ENCODE measurements at places on chromosomes 6 and 20. TPM values are rescaled to one million over a fixed set of nuclear protein-coding genes. Genes with fewer than 3 reads are reported as not detected.

The FAM184A gene
- total RNA-seq = 4.1 TPM

DNA sequence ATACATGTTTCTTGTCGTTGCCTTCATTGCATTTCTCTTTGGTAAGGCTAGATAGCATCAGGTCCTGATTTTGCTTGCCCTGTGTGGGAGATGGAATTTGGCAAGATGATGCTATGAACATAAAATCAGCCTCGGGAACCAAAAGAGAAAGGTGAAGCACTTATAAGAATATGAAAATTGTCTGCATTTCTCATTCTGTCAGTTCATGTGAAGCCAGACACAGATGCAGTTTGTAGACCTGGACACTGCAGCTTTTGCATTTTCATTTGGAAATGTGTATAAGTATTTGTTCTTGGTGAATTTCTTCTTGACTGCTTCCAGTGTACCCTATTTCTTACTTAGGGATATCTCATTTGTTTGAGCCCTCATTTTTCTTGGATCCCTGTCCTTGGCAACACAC is 1.3 kb downstream of the YWHAB start:
- H3K4me1 ChIP-seq = peaks cover 44% of the 10 kb centered on the region
- H3K36me3 ChIP-seq = no peaks in the 10 kb centered on the region
- no peak for DNase-seq
- no peaks in the 10 kb centered on the region for H3K27me3 ChIP-seq
- H3K4me3 ChIP-seq = peak overlapping the region; percentile 91

DNA sequence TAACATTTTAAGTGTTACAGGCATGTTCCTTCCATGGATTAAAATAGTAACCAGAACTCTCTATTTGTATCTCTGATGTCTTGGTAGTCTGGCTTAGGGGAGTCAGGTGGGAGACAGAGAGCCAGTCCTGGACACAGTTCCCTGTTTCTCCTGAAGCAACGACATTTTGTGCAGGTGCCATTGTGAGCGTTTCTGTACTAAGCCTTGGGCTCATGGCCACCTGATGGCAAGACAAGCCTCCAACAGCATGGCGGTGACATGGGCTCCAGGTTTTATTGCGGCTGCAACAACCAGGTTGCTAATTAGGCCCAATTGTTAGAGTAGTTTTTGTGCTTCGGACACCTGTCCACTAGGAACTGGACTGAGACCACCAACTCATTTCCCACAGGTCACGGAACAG is 105.3 kb downstream of the PRDM13 start:
- no peaks in the 10 kb centered on the region for H3K4me1 ChIP-seq
- peaks cover 6% of the 10 kb centered on the region for H3K27me3 ChIP-seq
- H3K27ac ChIP-seq = no peak overlapping the region
- no peak for DNase-seq
- no peak overlapping the region for H3K4me3 ChIP-seq

The C6orf52 gene
- total RNA-seq = 3.8 TPM

The RBL1 gene
- total RNA-seq = 13.6 TPM

The MUC21 gene
- total RNA-seq = not detected

DNA sequence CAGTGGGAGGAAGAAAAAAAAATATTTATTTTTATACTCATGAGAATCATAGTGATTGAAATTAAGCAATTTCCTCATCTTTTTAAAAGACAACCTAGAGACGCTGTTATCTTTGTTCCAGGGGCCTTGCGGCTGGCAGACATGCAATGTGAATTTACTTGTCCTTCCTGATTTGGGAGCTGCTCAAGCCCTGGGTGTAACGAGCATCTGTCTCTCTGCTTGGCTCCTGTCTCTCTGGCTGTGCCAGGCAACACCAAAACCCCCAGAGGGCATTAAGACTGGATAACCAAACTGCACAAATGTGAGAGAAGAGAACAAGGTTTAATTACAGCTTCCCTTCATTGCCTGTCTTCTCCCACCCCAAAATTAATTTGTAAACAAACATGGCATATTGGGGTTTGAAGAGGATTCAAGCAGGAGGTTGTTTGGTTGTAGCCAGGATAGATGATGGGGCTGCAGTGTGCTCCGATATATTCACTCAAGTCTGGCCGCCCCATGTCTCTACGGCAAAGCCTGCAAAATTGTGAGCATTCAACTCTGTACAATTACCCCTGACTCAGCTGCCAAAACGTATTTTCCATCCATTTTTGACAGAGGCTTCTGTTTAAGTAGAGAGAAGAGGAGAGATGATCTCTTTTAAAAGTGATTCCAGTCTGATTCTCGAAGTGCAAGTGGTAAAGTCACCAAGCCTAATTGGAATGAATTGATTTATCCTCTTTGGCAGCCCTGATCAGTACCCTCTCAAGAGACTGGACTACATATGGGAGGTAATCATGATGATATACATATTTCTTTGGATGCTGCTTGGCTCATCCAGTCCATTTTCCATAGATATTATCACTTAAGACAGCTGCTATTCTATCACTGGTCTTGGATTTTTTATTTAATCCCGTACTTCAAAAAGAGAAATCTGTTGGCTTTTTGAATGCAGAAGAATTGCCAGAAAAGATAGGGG is 170.2 kb downstream of the SLC24A3 start:
- no peak for DNase-seq
- no peak overlapping the region for H3K4me3 ChIP-seq
- no peak overlapping the region for H3K27ac ChIP-seq
- H3K27me3 ChIP-seq = no peaks in the 10 kb centered on the region

GRCh38 chr6:166470863-166471410 is 88.2 kb upstream of the MPC1 start:
- H3K27me3 ChIP-seq = peaks cover 2% of the 10 kb centered on the region
- no peaks in the 10 kb centered on the region for H3K36me3 ChIP-seq
- H3K27ac ChIP-seq = no peak overlapping the region
- no peak for DNase-seq
- H3K4me1 ChIP-seq = peaks cover 16% of the 10 kb centered on the region

The SULF2 gene
- 65.2 TPM for total RNA-seq

Measured in mesothelial cell of epicardium (in vitro differentiated cells).